Bronchial epithelial cell (primary cell): ENCODE measurements at places on chromosomes 3 and 15.

- DNase-seq: peak; percentile 77
Measured at GRCh38 chr3:18061737-18062656, 319.6 kb upstream of the TBC1D5 start.

GRCh38 chr15:87704276-87704675 lies 552.3 kb downstream of the NTRK3 start:
- no peak for DNase-seq

- no peak for DNase-seq
Measured at GRCh38 chr3:172259111-172259541, 189.1 kb downstream of the GHSR start.

- no peak for DNase-seq
Measured at GRCh38 chr3:44409640-44410410, 67.6 kb downstream of the ZNF445 start.

- peak; percentile 67 for DNase-seq
Measured at GRCh38 chr3:149120051-149120972, 9.1 kb upstream of the HPS3 start.
